ENCODE measurements at places on chromosomes 5 and 9. TPM values are rescaled to one million over a fixed set of nuclear protein-coding genes. Genes with fewer than 3 reads are reported as not detected.

The MYO10 gene
- total RNA-seq: 131 TPM

The LCN6 gene
- total RNA-seq: not detected

The WDR31 gene
- total RNA-seq: 1.5 TPM

- DNase-seq: no peak
Observed at GRCh38 chr5:173238312-173239232, 3.6 kb upstream of the NKX2-5 start.

- no peak for DNase-seq
Observed at GRCh38 chr5:1181451-1182359, 19.7 kb upstream of the SLC6A19 start.

DNA sequence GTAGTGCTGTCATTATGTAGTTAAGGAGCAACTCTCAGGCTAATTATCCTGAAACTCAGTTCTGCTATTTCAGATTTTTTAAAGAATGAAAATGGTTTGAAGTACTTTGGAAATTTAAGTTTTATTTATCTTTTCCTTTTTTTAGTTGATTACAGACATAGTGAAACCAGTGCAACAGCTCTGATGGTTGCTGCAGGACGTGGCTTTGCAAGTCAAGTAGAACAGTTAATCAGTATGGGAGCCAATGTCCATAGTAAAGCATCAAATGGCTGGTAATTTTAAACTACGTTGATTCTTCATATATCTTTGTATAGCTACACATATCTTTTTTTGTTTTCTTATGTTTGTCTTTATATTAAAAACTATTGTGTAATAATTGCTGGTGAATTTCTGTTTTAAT lies 34.9 kb downstream of the YTHDC2 start:
- no peak for DNase-seq

DNA sequence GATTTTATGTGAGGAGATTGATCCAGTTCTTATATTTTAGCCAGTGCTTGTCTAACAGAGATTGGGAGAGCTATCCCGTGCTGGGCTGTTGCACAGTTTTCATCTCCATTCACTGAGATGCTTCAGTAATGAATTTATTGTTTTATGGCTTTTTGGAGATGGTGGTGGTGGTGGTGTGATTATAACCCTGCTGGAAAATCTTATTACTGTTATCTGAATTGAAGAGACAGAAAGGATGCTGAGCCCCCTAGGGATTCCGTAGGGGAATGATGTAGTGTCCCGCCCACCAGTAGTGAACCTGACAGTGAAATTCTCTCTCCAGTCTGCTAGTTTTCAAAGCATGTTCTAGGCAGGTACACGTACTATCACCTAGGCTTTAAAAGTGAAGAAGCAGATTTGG lies 1.9 kb downstream of the RAI14 start:
- no peak for DNase-seq

DNA sequence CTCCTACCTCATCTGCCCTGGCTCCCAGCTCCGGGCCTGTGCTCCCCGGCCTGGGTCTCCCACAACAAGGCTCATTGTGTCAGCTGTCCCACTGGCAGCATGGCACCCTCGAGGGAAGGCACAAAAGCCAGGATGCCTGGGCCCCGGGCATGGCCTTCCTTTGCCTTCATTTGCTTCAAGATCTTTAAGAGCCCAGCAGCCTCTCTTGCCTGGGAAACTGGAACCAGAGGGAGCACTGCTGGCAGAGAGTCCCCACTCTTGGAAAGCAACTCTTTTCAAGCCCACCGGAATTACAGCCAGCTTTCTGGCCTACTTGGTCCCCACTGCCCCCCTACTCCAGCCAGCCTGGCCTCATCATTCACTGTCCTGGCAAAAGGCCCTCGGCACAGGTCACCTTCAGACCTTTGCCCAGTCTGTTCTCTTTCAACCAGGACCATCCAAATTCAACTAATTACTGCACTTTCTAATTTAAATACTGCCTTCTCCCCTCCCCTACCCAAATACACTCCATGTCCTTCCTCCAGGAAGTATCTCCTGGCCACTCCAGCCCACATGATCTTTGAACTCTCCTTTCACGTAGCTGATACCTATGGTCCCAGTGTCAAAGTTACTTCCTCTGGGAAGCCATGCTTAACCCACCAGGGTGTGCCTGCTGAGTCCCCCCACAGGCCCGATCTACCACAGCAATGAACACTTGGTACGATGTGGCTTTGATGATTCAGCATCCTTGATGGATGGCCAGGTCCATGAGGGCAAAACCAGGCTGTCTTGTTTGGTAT lies 8.9 kb downstream of the ZER1 start:
- no peak for DNase-seq

GRCh38 chr9:131405428-131405827 lies 11.5 kb downstream of the PRRC2B start:
- DNase-seq: no peak

- DNase-seq: no peak
Observed at GRCh38 chr9:85162822-85163221, 493.3 kb downstream of the NTRK2 start.
